Ecto neural progenitor cell (in vitro differentiated cells): ENCODE measurements at places on chromosomes 5 and 9.

- DNase-seq: no peak
Measured at GRCh38 chr5:19411936-19412335, 576.1 kb downstream of the CDH18 start.

DNA sequence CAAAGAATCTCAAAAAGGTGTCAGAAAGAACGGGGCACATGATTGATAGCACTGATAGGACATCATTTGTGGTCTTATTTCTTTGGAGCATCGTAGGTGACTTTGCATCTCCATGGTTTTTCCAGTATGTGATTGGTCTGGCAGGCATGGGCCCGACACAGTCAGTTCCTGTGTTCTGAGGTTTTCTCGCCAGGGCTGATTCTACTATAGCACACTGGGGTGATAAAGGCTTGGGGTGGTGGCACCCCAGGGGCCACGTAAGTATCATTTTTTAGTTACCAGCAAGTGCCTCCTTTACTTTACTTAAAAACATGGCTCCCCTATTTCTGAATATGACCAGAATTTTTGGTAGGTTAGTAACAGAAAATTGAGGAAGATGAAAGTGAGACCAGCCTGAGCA, 202.7 kb downstream of the RFK start:
- DNase-seq: no peak

DNA sequence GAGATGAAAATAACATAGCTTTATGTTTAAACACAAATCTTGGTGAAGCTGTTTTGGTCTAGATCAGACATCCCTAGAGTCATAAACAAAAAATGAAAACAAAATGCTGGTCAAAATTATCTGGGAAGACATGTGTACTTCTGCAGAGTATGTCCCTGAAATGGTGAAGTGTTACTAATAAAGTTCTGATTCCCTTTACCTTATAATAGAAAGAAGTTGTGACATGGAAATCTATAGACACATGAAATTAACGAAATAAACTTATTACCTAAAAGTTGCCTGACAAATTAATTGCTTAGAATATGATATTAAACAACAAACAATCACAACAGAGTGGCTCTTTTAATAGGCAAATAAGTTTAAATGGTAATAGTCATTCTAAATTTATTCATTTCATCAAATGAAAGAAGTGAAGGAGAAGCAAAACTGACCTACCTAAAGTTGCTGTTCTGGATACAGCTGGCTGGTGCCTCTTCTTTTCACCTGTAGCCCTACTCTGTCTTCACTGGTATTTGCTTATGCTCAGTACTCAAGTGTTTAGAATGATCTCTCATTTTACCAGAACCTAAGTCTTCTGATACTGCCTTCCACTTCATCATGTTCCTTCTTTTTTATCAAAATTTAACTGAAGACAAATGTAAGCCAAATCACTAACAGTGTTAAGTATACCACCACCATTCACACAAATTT, 38.8 kb downstream of the FNIP1 start:
- DNase-seq: no peak

DNA sequence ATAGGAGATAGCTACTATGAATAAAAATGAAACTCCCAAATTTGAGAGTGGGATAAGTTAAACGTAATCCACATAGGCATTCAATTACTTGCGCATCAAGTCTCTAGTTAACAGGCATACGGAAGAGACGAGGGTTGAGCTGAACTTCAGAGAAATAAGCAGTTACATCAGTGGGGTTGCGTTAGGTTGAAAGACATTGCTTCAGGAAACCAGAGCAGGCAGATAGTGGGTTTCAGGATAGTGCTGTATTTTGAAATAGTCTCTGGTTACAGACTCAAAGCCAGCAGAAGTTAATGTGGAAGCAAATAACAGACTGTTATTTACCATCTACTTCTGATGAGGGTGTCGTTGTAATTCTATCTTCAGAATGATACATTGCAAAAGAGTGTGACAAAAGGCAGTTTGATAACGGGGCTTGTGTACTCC, 533.4 kb downstream of the PDE4D start:
- DNase-seq: no peak
